ENCODE measurements at places on chromosomes 11 and 22.

GRCh38 chr11:20912922-20913512 lies 243.6 kb downstream of the NELL1 start:
- DNase-seq: no peak

DNA sequence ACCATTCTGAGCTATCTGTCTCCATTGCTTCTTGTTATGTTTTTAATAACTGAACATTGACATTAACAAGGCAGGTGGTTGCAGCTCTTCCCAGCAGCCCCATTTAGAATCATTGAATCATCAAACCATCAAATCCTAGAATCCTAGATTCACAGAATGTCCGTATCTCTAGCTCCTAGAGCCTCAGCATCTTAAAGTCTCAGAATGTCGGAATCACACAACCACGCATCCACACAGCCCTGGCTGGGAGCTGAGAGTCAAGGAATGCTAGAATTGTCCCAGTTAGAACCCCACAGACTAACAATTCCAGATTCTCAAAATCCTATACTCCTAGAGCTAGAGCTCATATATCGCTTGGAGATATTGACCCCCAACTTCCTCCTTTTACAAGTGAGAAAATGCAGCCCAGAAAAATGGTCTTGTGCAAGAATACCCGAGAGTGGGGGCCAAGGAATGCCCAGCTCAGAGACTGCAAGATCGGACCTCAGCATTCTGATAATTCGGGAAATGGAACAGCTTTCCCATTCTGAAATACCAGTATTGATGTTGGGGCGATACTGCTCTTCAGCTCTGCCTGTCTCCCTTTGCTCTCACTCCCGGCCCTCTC lies 38.8 kb downstream of the PDE2A start:
- DNase-seq: no peak

DNA sequence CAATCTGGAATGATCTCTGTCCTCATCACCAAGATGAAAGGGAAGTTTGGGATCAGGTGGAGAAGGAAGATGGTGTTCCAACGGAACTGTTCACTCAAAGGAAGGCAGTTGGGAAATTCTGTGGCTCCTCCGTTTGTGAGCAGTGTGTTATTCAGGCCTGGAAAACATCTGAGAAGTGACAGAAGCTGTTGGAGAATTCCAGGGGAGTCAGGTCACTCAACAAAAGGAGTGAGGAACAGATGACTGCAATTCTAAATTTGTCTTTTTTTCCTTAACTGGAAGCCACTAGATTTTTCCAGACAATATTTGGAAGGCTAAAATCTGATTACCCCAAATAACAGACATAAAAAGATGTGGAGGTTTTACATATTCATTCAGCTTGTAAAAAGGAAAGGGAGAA lies 107.8 kb downstream of the CD44 start:
- DNase-seq: no peak

GRCh38 chr22:41096391-41096790 lies 4.0 kb downstream of the EP300 start:
- no peak for DNase-seq

Measured in stimulated activated CD4-positive, alpha-beta T cell treated with anti-CD3 and anti-CD28 coated beads, Interleukin-4, amount 100 ng/mL, for 1 hour (primary cell).